ENCODE measurements at places on chromosomes 6 and 20.
A peak's percentile ranks its signal among the peaks of the same experiment; 100 is the strongest.

- no peak for DNase-seq
These were observed 230.6 kb downstream of the UTRN start for GRCh38 chr6:144515761-144516160.

DNA sequence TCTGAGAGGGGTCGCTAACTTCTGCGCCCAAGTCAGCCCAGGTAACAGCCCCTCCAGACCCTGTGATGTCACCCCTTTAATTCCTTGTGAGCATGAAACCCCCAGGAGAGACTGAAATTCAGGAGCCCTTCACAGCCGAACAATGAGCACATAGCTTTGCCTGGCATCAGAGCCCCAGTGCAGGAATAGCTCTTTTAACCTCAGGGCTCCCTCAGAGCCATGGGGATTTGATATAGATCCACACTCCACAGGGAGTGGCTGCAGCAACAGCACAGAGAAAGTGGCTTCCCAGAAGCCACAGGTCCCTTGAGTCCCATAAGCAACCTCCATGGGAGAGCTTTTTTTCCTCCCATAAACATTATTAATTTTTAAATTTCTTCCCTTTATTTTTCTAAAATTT is 150.0 kb upstream of the MARCKS start:
- no peak for DNase-seq

- peak; percentile 59 for DNase-seq
These were observed 448.7 kb upstream of the JARID2 start for GRCh38 chr6:14796974-14797762.

DNA sequence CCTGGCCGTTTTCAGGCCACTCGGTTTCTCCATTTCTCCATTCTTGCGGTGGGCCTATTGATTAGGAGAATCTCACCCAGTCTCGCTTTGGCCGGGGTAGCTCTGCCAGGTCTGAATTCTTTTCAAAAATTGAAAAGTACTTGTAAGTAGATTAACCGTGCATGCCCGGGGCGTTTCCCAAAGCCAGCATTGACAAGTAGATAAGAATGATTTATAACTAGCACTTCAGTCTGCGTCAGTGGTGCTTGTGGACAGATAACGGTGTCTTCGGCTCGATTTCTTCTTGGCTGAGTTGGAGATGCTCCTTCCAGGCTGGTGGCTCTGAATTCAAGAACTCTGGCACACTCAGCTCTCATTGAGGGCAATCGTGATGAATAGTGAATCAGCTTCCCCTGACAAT is 29.0 kb downstream of the SLC24A3 start:
- DNase-seq: no peak

DNA sequence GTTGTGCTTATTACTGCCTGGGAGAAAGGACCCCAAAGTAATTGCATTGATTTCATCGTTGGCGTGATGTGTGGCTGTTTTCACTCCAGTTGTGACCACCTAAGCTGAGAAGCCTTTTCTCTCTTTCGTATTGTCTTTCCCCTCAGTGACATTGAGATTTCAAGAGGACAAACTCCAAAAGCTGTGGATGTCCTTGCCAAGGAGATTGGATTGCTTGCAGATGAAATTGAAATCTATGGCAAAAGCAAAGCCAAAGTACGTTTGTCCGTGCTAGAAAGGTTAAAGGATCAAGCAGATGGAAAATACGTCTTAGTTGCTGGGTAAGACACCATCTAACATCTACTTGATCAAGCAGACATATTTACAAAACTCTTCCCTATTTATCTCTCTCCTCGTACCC is 60.5 kb downstream of the MTHFD1L start:
- DNase-seq: no peak

GRCh38 chr20:48697845-48698491 is 129.8 kb downstream of the PREX1 start:
- DNase-seq: peak; percentile 55
